Midbrain (tissue), 1 donor: ENCODE measurements at places on chromosomes 7 and 10.

DNA sequence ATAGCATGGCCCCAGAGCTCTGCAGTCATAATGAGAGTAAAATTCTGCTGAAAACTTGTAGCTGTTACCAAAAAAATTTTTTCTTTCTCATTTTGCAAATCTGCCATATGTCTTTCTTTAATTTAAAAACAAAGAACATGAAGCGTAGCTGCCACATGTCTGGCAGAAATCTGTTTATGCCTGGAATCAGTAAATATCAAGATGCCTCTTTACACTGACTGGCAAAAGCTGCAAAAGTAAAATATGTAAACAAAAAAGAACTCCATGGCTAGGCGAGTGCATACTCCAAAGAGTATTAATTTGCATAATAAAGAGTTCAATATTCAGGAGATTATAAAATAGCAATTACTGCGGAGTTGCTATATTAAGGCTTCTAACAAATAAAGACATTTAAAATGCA is 130.9 kb upstream of the SP8 start:
- DNase-seq: no peak

GRCh38 chr7:116834815-116835504 is 27.4 kb upstream of the CAPZA2 start:
- DNase-seq: no peak

GRCh38 chr10:117936976-117937375 is 109.8 kb downstream of the RAB11FIP2 start:
- no peak for DNase-seq

- DNase-seq: peak; percentile 84
Measured at GRCh38 chr10:132637477-132638129, 100.0 kb downstream of the INPP5A start.

DNA sequence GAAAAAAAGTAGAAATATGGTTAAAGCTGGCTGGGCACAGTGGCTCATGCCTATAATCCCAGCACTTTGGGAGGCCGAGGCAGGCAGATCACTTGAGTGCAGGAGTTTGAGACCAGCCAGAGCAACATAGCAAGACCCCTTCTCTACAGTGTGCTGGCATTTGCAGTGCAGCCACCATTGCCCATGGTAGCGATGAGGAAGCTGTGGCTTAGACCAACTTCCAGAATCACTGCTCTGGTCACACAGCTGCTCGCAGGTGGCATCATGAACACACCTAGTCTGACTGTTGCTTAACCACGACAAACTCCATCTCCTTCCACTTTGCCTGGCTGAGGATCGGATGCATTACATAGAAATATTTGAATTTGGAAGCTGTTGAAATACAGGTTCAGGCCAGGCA is 137.1 kb downstream of the CUX1 start:
- DNase-seq: no peak

GRCh38 chr7:157253850-157254249 is 83.0 kb upstream of the DNAJB6 start:
- peak; percentile 58 for DNase-seq

DNA sequence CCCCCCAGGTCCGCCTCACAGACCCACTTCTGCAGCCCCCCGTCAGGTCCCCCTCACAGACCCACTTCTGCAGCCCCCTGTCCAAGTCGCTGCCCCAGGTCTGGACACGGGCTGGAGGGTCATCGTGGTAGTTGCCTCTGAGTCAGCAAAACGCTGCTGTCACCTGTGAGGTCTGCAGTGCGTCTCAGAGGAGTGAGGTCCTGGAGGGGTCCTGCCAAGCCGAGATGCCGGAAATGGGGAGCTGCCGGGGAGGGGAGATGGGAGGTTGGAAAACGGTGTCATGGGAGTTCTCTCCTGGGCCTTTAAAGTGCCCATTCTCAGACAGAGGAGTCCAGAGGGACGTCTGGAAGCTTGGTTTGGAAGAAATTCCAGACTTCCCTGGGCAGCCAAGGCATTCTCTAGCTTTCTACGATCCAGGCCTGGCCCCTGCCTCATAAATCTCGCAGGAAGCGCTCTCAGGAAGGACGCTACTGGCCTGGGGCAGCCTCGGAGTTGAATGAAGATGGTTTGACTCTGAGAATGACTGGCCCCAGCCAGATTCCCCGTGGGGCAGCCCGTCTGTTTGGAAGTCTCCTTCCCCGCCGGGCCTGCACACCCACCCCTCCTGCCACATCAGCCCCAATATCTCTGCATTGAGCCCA is 38.7 kb downstream of the CALML3 start:
- no peak for DNase-seq

GRCh38 chr10:21092683-21093524 is 195.8 kb upstream of the NEBL start:
- no peak for DNase-seq

DNA sequence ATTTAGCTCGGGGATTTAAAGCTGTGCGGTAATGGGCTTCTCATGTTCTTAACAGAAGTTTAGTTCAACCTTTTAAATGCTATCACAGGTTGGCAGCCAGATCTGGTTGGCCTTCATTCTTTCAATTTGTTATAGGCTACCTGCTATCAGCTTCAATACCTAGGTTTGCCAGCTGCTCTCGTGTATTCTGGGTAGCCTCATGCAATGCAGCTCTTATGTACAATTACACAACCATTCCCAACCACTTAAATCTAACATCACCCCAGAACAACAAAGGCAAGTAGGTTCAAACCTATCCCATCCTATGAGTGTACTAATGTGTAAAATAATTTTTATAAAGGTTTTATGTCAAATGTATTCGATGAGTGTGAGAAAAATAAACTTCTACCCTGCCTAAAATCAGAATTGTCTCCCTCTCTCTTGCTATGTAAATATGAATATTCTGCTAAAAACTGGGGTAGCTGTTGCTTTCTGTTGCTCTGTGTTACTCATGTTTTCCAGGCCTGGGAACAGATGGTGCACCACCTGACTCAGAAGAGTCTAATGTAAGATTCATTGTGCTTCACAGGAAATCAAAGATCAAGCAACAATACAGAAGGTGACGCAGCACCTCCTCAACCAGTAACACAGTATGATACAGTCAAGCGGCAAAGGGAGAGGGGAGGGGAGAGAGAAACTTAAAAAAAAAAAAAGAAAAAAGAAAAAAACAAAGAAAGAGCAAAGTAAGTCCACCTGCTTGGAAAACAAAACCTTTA is 188.6 kb downstream of the ETV1 start:
- DNase-seq: no peak

GRCh38 chr7:156305351-156305750 is 335.2 kb upstream of the RNF32 start:
- no peak for DNase-seq

GRCh38 chr7:101935521-101936141 is 118.2 kb downstream of the CUX1 start:
- peak; percentile 15 for DNase-seq

- DNase-seq: peak; percentile 65
Measured at GRCh38 chr7:150978126-150978789, at the start of gene KCNH2. TSS of gene KCNH2 (minus strand) at chr7:150978321. CDS start at chr7:150977913, 408 bp downstream.

GRCh38 chr7:31692871-31693270 is 5.9 kb downstream of the PPP1R17 start:
- no peak for DNase-seq

GRCh38 chr7:49127359-49127913 is 203.1 kb downstream of the CDC14C start:
- DNase-seq: no peak

DNA sequence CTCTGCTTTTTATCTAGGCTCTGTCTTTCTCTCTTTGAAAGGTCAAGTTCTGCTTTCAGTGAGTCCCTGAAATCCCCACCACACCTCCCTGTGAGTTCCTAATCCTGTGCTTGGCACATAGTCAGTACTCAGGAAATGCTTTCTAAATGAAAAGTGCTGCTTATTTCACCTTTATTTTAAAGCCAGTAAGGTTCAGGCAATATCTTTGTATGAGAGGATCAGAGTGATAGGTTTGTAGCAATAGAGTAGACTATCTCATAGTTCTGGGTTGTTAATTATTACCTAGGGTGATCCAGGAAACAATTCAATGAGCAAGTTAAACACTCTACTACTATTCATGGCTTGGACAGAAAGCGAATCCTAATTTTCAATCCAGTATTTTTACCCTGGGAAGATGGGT is 7.4 kb upstream of the LAMB1 start:
- DNase-seq: no peak

GRCh38 chr7:70432567-70433001 is 699.4 kb upstream of the GALNT17 start:
- no peak for DNase-seq

- peak; percentile 96 for DNase-seq
Measured at GRCh38 chr10:67764012-67764822, 68.2 kb upstream of the CTNNA3 start.

- DNase-seq: no peak
Measured at GRCh38 chr10:118768041-118768919, 13.5 kb upstream of the CACUL1 start.

DNA sequence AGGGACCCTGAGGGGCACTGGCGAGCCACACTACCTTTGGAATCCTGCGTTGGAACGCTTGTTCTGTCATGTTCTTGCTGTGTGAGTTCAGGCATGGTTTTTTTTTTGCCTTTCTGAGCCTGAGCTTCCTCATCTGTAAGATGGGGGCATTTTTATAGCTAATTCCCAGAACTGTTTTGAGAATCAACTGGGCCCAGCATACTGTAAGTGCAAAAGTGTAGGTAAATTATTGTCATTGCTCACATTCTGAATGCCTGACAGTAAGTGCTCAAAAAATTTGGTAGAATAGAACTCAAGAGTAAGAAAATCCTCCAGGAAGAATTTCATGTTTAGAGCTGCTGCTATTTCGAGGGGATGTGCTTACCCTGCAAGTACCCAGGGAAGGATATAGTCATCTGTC is 22.2 kb downstream of the SLC25A28 start:
- DNase-seq: no peak

- no peak for DNase-seq
Measured at GRCh38 chr10:98832738-98833137, 386.0 kb upstream of the HPS1 start.

GRCh38 chr10:17352583-17352982 is 101.8 kb downstream of the ST8SIA6 start:
- DNase-seq: no peak

DNA sequence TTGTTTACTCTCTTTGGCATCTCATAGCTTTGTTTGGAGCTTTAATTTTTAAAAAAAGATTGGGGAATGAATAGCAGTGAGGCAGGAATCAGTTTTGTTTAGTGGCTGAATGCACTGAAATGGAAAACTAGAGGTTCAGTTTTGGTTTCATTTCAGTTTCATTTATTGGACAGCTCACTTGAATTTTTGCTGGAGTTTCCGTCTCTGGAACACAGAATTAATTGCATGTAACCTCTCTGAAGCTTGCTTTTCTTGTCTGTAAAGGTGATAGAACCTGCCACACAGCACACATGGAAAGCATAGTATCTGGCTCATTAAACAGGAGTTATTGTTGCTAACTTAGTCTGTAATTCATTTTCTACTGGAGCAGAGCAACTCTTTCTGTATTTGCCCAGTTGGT is 7.1 kb downstream of the GRM8 start:
- no peak for DNase-seq

- DNase-seq: no peak
Measured at GRCh38 chr7:15478401-15478800, 83.4 kb downstream of the AGMO start.

DNA sequence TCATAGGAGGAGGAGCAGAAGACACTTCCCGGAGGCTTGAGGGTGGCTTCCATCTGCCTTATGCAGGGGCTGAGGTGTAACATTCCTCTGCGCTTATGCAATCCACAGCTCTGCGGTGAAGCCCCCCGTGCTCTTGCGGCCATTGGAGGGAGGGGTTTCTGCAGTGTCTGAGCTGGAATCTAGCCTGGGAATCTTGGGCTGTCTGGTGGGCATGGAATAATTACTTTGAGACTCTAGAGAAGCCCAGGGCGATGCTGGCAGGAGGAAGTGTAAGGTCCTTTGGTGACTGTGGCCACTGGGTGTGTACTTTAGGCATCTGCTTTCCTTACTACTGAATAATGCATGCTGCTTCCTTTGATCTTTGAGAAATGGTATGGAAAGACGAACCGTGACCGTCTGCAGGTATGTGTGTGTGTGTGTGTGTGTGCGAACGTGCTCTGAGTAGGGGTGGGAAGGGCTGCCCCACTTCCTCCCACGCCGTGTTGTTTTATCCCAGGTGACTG is 181.0 kb downstream of the PRPF18 start:
- DNase-seq: no peak

DNA sequence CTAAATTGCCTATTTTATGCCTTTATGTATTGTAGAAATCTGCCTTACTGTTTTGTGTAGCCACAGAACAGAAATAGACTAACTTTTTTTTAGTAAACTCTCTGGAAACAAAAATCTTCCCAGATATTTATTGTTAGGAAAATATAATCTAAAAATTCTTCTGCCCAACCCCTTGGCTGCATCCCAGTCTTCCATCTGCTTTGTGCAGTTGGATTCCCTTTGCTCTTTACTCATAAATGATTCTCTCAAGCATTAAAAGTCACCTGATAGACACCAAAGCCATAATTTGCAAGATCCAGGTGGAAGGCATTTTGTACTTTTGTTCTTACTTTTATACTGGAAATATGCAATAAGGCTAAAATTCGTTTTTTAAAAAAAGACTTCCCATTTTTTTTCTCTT is 6.1 kb upstream of the CAV2 start:
- DNase-seq: no peak

GRCh38 chr10:1043532-1043995 is 5.4 kb downstream of the IDI1 start:
- DNase-seq: peak; percentile 43

GRCh38 chr10:119555178-119555784 is 12.8 kb upstream of the RGS10 start:
- DNase-seq: no peak

DNA sequence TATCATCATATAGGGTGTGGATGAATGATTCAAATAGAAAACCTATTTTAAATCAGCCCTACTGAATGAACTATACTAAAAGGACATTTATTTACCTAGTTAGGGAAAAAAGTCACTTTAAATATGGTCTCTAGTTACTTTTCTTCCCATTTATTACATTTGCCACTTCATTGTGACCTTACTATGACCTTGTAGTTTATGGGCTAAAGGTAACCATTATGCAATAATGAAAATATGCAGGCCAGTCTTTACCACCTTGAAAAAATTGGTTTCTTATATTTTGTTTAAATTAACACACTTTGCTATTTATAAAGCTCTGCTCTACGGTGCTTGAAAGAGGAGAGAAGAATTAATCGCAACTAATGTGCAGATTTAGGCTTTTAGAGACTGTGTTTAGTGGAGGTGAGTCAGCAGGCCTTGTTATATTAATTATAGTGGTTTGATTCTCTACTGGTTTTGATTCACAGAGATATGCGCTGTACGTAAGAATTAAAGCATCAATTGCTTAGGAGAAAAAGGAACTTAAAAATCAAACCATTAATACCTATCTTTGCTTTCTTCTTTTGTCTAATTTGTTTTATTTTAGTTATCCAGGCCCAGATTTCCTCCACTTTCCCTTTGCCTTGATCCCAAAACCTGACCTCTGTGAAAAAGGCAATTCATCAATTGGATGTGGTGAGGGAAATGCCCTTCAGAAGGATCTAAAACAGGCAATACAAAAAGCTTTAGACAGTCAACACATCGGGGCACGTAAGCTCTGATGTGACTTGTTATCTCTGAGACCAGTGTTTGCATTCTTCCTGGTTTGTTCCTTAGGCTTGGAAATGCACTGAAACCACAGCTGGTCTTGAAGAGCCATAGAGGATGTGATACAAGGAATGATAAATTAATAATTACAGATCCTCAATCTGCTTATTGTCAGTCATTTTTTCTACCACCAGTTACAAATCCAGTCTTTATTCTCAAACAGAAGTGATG is 141.2 kb upstream of the HDAC9 start:
- no peak for DNase-seq
